NCI-H1092 treated with DMSO at 0.1 percent for 48 hours (cell line): ENCODE measurements at places on chromosomes 13 and 19.

- DNase-seq, result no peak
These were observed 21.8 kb downstream of the HCN2 start for GRCh38 chr19:611481-611868.

GRCh38 chr13:110646442-110647364 lies 31.4 kb downstream of the NAXD start:
- DNase-seq, result no peak

DNA sequence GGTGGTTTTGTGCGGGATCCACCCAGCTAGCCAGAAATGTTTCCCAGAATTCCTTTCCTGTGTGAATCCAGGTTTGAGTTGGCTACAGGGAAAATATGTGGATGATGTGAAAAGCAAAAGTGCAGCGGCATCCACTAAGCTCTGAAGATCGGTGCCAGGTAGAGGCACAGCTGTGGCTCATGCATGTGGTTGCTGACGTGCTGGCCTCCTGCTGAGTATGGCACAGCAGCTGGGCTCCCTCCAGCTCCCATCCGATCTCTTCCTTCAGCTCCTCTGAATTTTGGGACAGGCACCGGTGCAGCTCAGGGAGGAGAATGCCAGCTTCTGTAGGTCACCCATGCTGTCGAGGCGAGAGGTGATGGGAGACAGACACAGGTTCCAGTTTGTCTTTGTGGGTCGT lies 84.0 kb upstream of the GSX1 start:
- DNase-seq, result no peak

GRCh38 chr19:18072335-18072734 lies 14.4 kb downstream of the IL12RB1 start:
- no peak for DNase-seq

DNA sequence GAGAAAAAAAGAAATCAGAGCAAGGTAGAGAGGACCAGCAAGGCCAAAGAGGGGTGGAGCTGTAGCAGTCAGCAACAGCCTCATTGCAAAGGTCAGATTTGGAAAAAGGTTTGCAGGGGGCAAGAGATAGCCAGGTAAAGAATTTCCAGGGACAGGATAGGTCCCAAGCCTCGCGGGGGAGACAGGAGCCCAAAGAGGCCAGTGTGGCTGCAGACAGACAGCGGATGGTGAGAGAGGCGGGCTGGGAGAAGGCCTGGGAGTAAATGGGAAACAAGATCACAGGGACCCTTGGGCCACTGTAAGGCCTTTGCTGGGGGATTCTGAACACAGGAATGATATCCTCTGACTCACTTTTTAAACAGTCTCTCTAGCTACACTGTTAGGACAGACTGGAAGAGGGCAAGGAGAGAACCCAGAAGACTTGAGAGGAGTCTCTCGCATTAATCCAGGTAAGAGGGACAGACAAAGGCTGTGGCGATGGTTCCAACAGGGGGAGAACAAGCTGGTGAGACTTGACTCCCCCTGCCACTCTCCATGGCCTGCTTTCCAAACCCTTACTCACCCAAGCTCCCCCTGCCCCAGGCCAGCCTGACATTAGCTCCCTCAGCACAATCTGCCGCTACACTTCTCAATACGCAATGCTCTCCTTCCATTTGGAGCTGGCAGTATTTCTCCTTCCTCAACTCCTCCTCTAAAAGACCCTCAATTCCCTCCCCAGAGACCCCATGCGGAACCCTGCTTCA lies 31.8 kb downstream of the DOCK9 start:
- DNase-seq, result no peak

DNA sequence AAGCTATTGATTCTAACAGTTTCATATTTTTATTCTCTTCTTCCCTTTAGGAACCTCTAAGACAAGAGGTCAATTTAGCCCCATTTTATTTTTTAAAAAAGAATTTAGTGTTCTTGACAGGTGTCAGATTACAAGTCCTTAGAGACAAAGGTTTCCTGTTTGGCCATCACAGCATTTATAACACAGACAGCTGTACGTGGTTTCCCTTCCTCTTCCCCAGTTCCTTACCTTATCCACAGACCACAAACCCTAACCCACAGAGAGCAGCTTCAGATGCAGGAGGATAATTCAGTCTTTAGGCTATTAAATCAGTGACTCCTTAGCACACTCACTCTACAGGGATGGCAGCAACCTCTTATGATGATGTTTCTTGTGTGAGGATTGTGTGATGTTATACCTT lies 1210.1 kb downstream of the DIAPH3 start:
- no peak for DNase-seq

DNA sequence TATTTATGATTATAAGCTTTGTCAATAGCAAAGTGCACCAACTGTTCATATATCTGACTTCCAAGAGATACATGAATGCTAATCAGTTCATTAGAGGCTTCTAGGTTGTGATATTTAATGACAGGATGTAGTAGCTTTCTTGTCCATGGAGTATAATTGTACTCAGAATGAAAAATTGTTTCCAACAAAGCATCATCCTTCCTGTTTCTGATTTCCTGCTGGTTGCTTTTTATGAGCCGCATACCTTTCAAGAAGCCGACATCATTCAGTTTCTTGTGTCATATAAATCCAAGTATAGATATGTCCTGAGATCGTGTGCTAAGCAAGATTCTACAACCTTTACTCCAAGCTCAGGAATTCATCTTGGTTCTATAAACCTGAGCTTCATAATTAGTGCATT lies 326.6 kb downstream of the DIAPH3 start:
- DNase-seq, result no peak

DNA sequence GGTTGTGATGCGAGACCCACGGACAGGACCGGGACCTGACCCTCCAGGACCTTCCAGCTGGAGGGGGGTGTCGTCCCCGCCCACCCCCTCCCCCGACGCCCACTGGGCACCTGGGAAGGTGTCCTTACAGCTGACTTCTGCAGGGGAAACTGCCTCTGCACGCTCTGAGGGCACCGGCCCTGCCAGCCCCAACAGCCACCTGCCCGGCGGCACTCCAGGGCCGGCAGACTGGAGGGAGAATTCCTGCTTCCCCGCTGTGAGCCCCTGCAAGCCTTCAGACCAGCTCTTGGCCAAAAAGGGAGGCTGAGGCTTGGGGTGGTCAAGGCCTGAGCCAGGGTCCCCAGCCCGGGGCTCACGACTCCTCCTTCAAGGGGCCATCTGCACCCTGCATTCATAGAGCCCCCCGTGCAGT lies 1.2 kb downstream of the CNN2 start:
- DNase-seq, result no peak

- DNase-seq, result no peak
These were observed 58.8 kb upstream of the ZNF681 start for GRCh38 chr19:23817519-23817918.

DNA sequence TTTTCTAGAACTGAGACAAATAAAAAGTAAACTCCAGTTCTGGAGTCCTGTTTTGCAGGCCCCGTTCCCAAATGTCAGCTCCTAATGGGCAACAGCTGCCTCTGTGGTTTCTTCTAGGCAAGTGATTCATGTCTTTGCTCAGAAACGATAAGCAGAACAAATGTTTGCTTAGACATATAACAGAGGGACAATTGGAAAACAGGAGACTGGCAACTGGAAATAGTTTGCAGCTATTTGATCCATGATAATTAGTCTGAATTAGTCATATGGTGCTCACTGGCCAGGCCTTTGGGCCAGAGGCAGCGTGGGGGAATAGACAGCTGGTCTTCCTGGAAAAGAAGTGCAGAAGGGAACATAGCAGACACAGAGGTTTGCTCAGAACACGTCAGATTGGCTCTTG lies 29.2 kb upstream of the TSHZ3 start:
- DNase-seq, result no peak

GRCh38 chr13:23868521-23868920 lies 20.7 kb downstream of the MIPEP start:
- no peak for DNase-seq

- no peak for DNase-seq
These were observed 85.0 kb downstream of the DOCK9 start for GRCh38 chr13:98892821-98893220.
